ENCODE measurements at places on chromosomes 2 and 18.

DNA sequence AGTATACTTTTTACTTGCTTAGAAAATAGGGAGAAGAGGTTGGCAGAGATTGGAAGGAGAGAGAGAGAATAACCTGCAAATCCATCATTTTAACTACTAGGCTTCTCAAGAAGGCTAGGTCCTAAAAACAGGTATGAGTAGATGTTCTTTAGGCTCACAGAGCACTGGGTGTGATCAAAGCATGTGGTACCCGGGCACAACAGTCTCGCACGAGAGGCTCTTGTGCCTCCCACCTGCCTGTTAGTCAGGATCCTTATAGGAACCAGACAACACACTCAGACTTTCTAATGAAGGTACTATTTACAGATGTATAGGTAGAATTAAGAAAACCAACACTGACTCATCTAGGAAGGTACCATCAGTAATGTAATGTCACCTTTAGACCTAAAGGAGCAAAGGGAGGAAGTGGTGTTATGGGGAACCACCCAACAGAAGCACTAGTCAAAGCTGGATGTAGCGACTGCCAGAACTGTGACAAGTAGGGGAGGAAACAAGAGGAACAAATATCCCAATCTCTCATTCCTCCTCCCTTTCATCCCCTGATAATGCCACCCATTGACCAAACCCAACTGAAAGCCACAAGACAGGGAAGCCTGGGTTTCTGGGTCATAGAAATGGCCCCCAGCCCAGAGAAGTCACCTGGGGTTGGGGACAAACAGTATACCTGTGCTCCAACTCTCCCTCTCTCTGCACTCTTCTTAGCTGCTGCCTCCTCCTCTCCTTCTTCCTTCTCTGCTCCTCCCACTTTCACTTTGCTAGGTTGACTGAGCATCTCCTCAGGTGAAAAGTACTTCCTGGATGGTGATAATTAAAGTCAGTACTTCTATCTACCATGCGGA is 16.0 kb upstream of the MARCHF4 start:
- no peak overlapping the region for H3K27ac ChIP-seq
- DNase-seq: peak; percentile 8
- no peaks in the 10 kb centered on the region for H3K4me1 ChIP-seq
- no peaks in the 10 kb centered on the region for H3K27me3 ChIP-seq
- no peak overlapping the region for H3K4me3 ChIP-seq

DNA sequence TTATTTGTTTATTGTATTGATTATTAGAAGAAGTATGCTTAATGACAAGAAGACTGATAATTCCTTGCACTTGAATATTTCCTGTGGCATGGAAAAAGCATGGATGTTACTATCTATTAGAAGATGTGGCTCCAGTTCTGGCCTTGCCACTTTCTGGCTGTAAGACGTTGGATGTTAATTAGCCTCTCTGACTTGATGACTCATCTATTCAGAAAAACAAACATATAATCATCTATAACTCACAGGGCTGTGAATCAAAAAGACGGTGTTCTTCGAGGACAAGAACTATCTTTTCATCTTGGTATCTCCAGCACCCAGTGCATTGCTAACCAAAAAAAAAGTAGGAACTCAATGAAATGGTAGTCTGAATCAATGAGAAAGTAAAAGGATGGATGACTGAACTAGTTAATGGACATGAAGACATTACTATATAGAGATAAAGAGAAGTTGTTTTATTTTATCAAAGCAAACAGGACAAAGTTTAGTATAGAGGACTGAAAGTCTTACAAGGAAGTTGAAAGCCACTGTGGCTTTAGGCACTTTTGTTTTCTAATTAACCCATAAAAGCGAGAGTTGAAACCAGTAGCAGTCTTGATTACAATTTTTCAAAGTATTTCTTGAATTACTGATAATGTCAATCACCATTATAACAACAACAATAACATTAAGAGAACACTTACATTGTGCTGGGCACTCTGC is 145.3 kb downstream of the RND3 start:
- DNase-seq: no peak
- H3K36me3 ChIP-seq: no peaks in the 10 kb centered on the region

DNA sequence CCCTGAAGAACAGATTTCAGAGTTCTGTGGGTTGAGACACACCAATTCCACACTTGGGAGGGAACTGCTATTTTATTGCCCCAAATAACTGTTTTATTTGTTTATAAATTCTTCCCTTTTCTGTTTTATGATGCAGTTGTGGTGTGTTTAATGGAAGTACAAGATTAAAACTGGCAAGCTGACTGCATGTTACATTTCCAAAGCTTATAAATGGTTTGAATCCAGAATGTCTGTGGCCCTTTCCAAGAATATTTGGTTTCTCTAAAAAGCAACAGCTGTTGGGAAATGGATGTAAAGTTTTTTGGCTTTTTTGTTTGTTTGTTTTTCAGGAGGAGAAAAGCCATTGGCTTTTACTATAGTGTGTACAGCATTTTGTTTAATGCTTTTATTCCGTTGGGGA is 234.5 kb downstream of the MTX2 start:
- H3K27me3 ChIP-seq: no peaks in the 10 kb centered on the region
- H3K27ac ChIP-seq: no peak overlapping the region
- DNase-seq: no peak
- no peak overlapping the region for H3K4me3 ChIP-seq
- no peaks in the 10 kb centered on the region for H3K4me1 ChIP-seq

- DNase-seq: no peak
- H3K36me3 ChIP-seq: no peaks in the 10 kb centered on the region
- no peak overlapping the region for H3K4me3 ChIP-seq
- H3K4me1 ChIP-seq: no peaks in the 10 kb centered on the region
- no peak overlapping the region for H3K27ac ChIP-seq
Measured at GRCh38 chr2:187497858-187498463, 49.9 kb upstream of the CALCRL start.

DNA sequence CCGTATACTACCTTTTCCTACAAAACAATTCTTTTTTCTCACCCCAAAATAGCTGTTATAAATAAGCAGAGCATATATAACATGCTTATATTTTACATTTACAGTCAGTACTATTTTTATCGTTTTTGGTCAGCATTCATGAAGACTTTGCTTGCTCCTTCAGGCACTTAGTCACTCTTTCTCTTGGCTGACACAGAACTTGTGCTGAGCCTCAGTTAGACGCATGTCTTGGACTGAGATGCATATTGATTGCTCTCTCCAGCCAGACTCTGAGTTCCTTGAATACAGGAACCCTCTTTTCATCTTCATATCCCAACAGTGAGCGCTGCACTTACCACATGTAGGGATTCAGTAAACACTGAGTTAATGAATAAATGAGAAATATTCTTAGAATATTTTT is 158.3 kb downstream of the RTN4 start:
- no peaks in the 10 kb centered on the region for H3K36me3 ChIP-seq
- H3K4me3 ChIP-seq: no peak overlapping the region
- no peak for DNase-seq
- no peak overlapping the region for H3K27ac ChIP-seq
- peaks cover 6% of the 10 kb centered on the region for H3K27me3 ChIP-seq
- H3K4me1 ChIP-seq: no peaks in the 10 kb centered on the region

DNA sequence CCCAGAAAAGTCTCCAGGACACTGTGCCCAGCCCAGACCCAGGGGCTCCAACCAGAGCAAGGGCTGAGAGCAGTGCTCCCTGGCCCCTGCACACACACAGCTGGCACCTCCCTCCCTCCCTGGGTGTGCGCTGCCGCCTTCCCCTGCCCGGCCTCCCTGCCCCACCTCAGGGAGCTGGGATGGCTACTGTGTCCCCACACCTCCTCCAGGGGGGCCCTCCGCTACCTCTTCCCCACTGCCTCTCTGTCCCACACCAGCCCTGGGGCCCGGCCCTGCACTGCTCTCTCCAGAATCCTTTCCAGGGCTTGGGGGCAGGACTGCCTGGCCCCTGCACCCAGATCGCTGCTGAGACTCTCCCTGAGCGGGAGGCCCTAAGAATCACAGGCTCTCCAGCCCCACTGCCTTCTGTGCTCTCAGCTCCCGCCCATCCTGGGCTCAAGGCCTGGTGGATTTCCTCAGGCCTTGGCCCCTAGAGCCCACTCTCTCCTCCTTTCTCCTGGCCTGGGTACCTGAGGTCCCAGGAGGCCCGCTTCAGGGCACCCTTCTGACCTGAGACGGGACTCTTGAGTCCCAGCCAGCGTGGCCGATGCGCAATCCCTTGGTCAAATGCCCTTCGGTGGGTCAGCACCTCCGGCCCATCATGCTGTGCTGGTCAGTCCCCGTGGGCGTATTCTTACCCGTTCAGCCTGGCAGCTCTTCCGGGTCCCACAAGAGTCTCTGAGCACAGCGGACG is 276.8 kb upstream of the HDAC4 start:
- H3K36me3 ChIP-seq: no peaks in the 10 kb centered on the region
- H3K4me1 ChIP-seq: no peaks in the 10 kb centered on the region
- no peaks in the 10 kb centered on the region for H3K27me3 ChIP-seq

- H3K4me1 ChIP-seq: no peaks in the 10 kb centered on the region
- no peak overlapping the region for H3K27ac ChIP-seq
- no peak overlapping the region for H3K4me3 ChIP-seq
- H3K36me3 ChIP-seq: no peaks in the 10 kb centered on the region
Measured at GRCh38 chr2:40244675-40245074, 207.2 kb downstream of the SLC8A1 start.

DNA sequence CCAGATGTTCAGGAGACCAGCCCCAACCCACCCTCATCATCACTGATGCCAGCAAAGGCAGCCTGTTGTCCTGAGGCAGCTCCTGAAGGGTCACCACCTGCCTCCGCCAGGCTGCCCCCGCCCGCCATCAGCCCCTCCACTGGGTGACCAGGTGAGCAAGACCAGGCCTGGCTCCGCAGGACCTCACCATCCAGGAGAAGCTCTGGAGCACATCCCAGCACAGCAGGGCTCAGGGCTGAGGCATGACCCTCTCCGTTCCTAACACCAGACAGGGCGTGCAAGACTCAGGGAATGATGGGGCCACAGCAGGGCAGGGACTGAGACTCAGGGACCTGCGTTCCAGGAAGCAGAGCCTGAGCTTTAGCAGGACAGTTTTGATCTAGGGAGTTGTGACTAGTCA is 218.8 kb upstream of the RAB6C start:
- no peak overlapping the region for H3K27ac ChIP-seq
- no peak overlapping the region for H3K4me3 ChIP-seq
- DNase-seq: no peak

DNA sequence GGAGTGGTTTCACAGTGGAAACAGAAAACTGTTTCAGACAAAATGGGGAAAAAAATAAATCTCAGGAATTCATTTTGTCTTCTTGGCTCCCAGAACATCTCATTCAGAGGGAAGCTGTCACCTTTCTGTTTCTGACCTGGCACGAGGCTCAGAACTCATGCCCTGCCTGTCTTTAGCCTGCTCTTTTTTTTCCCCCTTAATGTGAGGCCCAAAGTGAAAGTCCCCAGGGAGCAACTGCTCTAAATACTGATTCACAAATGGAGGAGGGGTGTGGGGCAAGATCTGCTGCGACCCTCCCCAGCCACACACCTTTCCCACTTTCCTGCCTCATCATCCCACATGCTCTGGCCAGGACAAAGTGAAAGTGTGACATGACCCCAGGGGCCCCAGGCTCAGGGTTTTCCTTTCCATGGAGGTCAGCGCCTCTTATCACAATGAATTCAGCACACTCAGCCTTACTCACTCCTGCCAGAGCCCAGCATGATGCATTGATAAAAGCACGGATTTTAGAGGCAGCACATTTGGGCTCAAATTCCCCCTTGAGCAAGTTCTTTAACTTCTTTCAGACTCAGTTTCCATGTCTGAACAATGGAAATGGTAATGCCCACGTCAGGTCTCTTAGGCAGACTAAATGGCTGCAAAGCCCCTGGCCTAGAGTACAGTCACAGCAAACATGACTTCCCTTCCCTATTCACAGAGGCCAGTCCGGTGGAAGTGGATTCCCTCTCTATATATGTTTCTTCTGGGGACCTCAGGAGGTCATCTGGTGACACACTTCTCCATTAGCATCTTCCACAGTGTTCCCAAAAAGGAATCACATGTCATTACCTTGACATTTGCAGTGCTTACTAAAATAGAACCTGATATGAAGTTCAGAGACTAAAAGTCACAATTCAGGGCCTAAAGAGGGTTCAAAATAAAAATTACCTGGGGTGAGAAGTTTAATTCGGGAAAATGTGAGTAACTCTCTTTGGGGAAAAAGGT is 55.3 kb upstream of the TMEM163 start:
- no peaks in the 10 kb centered on the region for H3K36me3 ChIP-seq
- no peak for DNase-seq
- H3K4me1 ChIP-seq: no peaks in the 10 kb centered on the region
- no peak overlapping the region for H3K4me3 ChIP-seq
- no peaks in the 10 kb centered on the region for H3K27me3 ChIP-seq
- H3K27ac ChIP-seq: no peak overlapping the region

DNA sequence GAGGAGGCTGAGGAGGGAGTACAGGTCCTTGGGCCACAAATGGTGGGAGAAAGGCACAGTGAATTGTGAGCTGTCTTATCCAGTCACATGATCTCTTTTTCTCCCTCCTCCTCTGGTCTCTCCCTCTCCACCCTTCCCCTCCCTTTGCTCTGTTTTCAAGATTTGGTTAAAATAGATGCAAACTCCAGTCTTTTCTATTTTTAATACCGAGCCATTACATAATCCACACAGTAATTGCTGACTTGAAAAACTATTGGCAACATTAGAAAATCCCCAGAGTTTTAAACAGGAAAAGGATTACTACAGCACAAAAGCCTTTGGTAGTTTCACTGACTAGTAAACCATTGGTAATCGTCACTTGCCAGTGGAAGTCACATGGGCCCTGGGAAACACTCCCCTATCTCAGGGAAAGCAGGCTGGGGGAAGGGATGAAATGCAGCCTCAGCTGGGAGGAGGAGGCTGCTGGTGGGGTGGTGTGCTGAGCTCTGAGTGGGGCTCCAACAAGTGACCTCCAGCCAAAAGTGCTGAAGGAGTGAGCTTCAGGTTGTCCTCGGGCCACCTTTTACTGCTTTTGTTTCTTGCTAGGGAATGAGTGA is 57.4 kb upstream of the PCBP1 start:
- H3K4me1 ChIP-seq: no peaks in the 10 kb centered on the region
- H3K36me3 ChIP-seq: no peaks in the 10 kb centered on the region
- H3K27ac ChIP-seq: no peak overlapping the region
- no peak overlapping the region for H3K4me3 ChIP-seq
- H3K27me3 ChIP-seq: no peaks in the 10 kb centered on the region

DNA sequence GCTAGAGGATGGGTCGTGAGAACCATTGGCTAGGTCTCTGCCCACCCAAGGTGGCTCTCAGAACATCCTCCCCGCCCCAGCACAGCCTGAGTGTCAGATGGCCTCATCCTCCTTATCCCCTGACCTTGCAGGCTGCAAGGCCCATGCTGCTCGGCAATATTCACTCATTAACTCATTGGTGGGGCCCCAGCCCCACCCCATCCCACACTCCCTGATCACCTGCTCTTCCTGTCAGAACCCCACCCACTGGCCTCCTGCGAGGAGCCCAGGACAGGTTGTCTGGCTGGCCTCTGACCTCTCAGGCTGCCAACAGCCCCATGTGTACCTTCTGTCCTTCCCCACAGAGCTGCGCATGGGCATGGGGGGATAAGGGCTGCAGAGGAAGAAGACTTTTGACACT is 5.3 kb downstream of the ADCY3 start:
- H3K27me3 ChIP-seq: no peaks in the 10 kb centered on the region
- H3K27ac ChIP-seq: no peak overlapping the region
- no peak for DNase-seq
- no peak overlapping the region for H3K4me3 ChIP-seq
- H3K4me1 ChIP-seq: peaks cover 23% of the 10 kb centered on the region

GRCh38 chr2:119545754-119546446 is 1.7 kb downstream of the CFAP221 start:
- no peak overlapping the region for H3K4me3 ChIP-seq
- DNase-seq: no peak
- no peaks in the 10 kb centered on the region for H3K4me1 ChIP-seq
- H3K27ac ChIP-seq: no peak overlapping the region
- H3K36me3 ChIP-seq: no peaks in the 10 kb centered on the region
